ENCODE measurements at places on chromosomes 7 and 10.

- DNase-seq = no peak
These were observed 182.1 kb upstream of the NAMPT start for GRCh38 chr7:106466867-106467266.

- no peak for DNase-seq
These were observed 161.6 kb downstream of the PKD1L1 start for GRCh38 chr7:47786557-47787248.

GRCh38 chr10:93872375-93873158 is 21.2 kb upstream of the SLC35G1 start:
- no peak for DNase-seq

GRCh38 chr10:95300022-95300539 is 9.3 kb upstream of the PDLIM1 start:
- DNase-seq = no peak

GRCh38 chr10:22053048-22053447 is 49.5 kb upstream of the DNAJC1 start:
- DNase-seq = no peak

DNA sequence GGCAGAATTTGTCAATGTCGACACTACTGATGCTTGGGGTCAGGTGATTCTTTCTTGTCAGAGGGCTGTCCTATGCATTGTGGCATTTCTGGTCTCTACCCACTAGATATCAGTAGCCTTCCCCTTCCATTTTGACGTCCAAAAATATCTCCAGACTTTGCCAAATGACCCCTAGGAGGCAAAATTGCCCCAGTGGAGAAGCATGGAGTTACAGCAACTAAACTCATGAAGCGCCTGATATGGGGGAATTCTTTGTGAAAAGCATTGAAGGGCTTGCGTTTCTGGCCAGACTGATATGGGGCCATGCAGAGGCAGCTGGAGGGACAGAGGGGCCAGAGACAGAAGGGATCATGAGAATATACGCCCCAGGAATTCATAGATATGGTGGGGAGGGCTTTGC is 43.6 kb downstream of the ADRB1 start:
- DNase-seq = no peak

DNA sequence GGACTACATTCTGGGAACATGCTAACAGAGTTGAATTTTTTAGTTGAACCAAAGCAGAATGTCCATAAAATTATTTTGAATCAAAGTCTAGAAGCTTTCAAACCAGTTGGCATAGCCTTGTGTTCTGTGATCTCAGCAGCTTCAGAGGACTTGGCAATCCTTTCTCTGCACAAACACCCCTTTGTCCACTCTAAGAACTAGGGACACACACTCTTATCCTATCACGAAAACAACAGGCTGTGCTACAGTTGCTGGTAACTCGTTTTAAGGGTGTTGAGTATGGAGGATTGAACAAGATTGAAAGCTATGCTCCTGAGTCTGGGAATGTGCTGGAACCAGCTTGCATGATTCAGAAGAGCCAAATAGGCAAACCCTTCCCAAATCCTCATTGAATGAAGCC is 76.4 kb upstream of the PRSS58 start:
- peak; percentile 80 for DNase-seq

DNA sequence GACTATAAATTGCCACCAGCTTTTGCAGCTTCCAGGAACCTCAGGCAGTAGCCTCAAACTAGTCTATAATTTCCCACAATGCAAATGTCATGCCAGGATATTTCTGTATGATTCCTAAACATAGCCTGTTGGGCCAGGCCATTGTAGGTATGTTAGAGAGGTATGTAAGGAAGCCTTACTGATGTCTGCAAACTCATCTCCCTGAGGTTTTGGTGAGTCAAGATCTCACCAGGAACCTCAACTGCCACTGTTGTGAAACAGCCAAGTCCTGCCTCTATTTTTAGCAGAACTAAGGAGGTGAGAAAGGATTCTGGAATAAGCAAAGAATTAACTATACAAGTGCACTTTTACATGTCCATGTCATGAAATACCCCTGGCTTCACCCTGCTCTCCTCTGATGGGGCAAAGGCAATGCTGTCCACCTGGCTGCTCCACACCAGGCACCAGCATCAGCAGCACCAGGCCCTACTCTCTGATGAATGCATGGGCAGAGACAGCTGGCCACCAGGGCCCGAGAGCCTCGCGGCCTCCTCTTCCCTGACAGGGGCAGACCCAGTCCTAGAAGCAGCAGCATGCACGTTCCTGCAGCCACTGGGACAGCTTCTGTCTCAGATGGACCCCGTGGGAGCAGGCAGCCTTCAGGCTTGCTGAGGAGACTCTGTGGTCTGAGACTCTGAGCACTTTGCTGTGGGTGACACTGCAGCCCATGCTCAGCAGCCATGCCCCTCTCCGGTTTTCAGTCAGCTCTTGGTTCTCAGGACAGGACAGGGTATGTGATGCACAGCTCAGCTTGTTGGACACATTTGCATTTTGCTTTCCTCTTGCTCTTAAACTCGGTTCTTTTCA is 147.3 kb downstream of the ZMYND11 start:
- DNase-seq = no peak

- DNase-seq = no peak
These were observed 12.7 kb downstream of the SCIN start for GRCh38 chr7:12583176-12583575.

GRCh38 chr7:136174477-136175125 is 197.4 kb upstream of the MTPN start:
- no peak for DNase-seq

DNA sequence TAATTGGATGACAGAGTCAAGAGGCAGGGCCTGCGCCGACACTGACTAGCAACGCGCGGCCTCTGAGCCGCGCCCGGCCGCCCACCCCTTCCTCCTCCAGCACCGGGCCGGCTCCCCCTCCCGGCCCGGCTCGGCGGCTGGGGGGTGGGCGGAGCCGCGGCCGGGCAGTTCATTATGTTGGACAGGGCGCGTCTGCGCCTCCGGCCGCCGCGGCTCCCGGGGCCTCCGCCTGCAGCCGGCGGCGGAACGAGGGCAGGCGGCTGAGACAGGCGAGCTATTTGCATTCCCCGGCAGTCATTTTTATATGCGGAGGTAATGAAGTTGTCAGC is 106.7 kb downstream of the SNX10 start:
- no peak for DNase-seq

GRCh38 chr7:138645284-138645683 is 55.9 kb downstream of the SVOPL start:
- no peak for DNase-seq

Measured in hippocampal formation (tissue), 2 donors.